ENCODE measurements at places on chromosomes 3 and 15. TPM values are rescaled to one million over a fixed set of nuclear protein-coding genes. Genes with fewer than 3 reads are reported as not detected.

SAXO2 gene
- 9.0 TPM for total RNA-seq

DNA sequence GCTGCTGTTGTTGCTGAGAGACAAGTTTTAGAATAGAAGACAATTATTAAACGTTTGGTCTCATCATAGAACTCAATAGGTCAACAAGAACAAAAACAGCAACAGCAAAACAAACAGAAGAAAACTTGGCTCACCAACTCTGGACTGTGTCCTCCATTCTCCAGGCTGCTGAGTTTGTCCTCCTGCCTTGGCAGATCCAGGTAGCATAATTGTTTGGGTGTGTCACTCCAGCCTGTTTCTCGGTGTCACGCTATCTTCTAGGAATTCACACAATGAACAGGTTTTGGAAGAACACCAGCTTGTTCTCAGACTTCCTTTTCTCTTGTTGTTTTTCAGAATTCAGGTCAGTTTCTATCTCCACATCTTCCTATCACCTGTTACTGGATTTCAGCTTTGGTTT lies 34.7 kb downstream of the ARRDC4 start:
- H3K36me3 ChIP-seq = no peaks in the 10 kb centered on the region
- no peaks in the 10 kb centered on the region for H3K4me1 ChIP-seq
- DNase-seq = no peak
- H3K27ac ChIP-seq = no peak overlapping the region

DNA sequence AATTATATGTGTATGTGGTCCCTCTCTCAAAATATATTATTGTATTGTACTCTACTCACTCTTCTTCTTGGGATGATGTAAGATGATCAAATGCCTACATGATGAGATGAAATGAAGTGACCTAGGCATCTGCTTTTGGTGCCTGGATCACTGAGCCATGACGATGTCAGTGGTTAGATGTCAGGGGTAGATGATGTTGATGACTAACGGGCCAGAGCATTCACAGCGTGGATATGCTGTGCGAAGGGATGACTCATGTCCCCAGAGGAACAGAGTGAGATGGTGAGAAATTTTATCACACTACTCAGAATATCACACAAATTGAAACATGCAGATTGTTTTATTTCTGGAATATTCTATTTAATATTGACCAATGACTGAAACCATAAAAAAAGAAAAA lies 233.9 kb upstream of the CADM2 start:
- H3K36me3 ChIP-seq = no peaks in the 10 kb centered on the region
- H3K4me1 ChIP-seq = no peaks in the 10 kb centered on the region
- DNase-seq = no peak
- H3K4me3 ChIP-seq = no peak overlapping the region

TTC21A gene
- total RNA-seq = 7.1 TPM

- no peak for DNase-seq
- no peaks in the 10 kb centered on the region for H3K36me3 ChIP-seq
- H3K27me3 ChIP-seq = peaks cover 8% of the 10 kb centered on the region
- H3K4me3 ChIP-seq = no peak overlapping the region
Measured at GRCh38 chr15:99452010-99452409, 113.8 kb upstream of the MEF2A start.

DNA sequence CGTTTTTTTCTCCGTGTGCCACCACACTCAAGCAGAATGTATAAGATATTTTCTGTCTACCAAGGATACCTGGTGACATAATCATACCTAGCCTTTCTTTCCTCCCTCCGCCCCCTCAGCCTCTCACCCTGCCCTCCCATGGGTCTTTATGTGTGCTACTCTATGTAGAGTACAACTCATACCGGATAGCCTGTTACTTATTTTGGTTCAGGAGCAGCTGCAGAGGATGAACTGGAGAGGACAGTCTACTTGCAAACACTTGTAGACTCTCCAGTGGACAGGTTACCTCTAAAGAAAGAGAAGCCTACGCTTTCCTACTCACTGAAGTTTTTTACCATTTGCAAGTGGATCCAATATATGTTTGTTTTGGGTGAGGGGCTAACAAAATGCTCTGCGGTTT lies 345.9 kb upstream of the TPRG1 start:
- H3K27ac ChIP-seq = no peak overlapping the region
- H3K4me3 ChIP-seq = no peak overlapping the region
- no peaks in the 10 kb centered on the region for H3K36me3 ChIP-seq
- DNase-seq = no peak
- H3K4me1 ChIP-seq = peaks cover 36% of the 10 kb centered on the region
- no peaks in the 10 kb centered on the region for H3K27me3 ChIP-seq

- H3K36me3 ChIP-seq = no peaks in the 10 kb centered on the region
- H3K4me1 ChIP-seq = no peaks in the 10 kb centered on the region
- H3K27ac ChIP-seq = no peak overlapping the region
Measured at GRCh38 chr3:2303566-2303965, 204.9 kb downstream of the CNTN4 start.

DNA sequence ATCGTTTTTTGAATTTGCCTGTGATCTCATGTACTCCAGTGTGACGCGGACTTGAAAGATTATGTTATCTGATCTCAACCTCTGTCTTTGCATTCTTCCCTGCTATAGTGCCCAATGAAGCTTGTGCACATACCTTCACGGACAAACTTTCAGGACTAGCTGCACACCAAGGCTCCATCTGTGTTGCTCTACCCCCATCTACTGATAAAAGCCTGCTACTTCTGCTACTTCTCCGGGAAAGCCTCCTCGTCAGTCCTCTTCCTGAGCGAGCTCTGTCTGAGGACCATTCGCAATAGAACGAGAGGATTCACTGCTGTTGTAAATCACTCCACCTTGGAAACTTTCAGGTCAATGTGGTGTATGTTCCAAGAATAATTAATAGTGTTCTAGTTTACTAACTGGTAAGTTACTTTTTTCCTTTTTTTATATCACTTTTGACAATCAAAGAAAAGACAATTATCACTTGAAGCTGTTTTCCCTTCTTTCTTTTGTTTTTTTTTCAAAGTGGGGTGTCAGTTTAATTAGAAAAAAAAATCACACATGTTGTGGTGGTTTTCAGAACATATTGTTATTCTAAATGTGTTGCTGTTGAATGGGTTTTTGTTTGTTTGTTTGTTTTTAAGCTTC lies 217.6 kb downstream of the ARRDC4 start:
- H3K27me3 ChIP-seq = no peaks in the 10 kb centered on the region
- H3K4me3 ChIP-seq = no peak overlapping the region
- no peaks in the 10 kb centered on the region for H3K36me3 ChIP-seq
- H3K4me1 ChIP-seq = no peaks in the 10 kb centered on the region
- no peak for DNase-seq
- H3K27ac ChIP-seq = no peak overlapping the region

KCNMB2 gene
- 0.45 TPM for total RNA-seq

GRCh38 chr3:45082142-45082538 lies 56.0 kb downstream of the CLEC3B start:
- H3K36me3 ChIP-seq = no peaks in the 10 kb centered on the region
- no peaks in the 10 kb centered on the region for H3K4me1 ChIP-seq
- H3K4me3 ChIP-seq = no peak overlapping the region
- DNase-seq = no peak

DNA sequence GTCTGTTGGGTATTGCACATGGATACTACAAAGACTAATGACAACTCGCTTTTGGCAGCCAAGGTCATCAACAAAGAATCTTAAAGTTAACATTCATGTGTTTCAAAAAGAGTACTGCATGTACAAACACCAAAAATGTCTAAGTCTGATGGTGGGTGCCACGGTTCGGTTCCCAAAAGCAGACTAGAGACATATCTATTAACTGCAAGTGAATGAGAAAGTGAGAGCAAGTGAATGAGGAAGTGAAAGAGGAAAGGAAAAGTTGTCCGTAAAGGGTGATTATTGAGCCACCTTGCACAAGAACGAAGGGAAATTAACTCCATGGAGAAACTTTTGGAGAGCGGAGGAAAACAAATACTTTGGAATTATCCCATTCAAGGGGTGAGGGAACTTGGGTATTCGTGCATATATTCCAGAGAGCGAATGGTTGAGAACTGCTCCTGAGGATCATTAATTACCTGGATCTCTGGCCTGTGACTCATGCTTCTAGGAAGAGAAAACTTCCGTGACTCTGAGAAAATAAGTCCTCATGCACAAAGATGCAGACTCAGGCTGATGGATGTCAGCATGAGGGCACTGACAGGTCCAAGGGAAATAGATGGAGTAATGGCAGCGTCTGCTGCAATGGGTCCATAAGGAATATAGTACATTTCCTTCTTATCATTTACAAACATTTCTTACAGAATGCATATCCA lies 336.5 kb upstream of the TGFBR2 start:
- no peak overlapping the region for H3K4me3 ChIP-seq
- no peaks in the 10 kb centered on the region for H3K4me1 ChIP-seq
- no peaks in the 10 kb centered on the region for H3K36me3 ChIP-seq

GRCh38 chr3:166446986-166447385 lies 609.8 kb upstream of the BCHE start:
- no peak overlapping the region for H3K4me3 ChIP-seq
- H3K27me3 ChIP-seq = no peaks in the 10 kb centered on the region
- H3K27ac ChIP-seq = no peak overlapping the region
- no peak for DNase-seq
- no peaks in the 10 kb centered on the region for H3K36me3 ChIP-seq
- H3K4me1 ChIP-seq = no peaks in the 10 kb centered on the region

DNA sequence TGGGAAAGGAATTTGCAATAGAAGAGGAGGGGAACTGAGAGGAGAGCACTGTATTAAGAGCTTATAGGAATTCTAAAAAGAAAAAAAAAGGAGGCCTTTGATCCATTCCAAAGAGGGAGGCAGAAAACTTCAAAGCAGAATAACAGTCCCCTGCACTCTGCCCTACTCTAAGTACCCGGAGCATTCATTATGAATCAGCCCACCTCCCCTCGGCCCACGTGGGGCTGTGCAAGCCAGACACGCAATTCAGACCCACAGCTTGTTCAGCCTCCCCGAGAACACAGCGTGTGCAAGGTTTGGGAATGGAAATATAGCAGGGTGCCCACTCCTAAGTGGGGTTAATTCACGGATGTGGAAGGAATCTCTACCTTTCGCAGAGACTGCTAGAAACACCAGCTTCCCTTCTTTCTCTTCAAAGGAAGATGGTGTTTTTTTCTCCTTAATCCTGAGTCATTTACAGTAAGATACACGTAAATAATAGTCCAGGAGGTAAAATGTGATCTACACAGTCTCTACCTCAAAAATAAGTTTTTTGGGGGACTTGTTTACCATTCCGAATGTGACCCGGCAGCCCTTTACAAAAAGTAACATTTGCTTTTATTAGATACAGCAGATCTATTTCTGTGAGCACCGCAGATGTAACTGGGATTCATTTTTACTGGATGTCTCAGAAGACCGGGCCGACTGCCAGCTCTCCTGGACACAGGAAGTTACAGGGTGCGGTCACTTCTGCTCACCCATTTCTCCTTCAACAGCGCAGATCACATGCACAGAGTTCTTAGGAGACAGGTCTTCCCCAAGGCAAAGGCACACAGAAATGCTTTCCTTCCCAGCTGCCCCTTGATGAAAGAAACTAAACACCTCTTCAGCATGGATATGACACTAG lies 768.5 kb upstream of the CFAP20DC start:
- H3K4me1 ChIP-seq = peaks cover 12% of the 10 kb centered on the region
- DNase-seq = peak; percentile 65
- no peak overlapping the region for H3K27ac ChIP-seq
- no peaks in the 10 kb centered on the region for H3K36me3 ChIP-seq
- no peaks in the 10 kb centered on the region for H3K27me3 ChIP-seq

All from left lung (tissue), 14 donors.